WERI-Rb-1 (cell line): ENCODE measurements at places on chromosomes 13 and 19.
A peak's percentile ranks its signal among the peaks of the same experiment; 100 is the strongest.

DNA sequence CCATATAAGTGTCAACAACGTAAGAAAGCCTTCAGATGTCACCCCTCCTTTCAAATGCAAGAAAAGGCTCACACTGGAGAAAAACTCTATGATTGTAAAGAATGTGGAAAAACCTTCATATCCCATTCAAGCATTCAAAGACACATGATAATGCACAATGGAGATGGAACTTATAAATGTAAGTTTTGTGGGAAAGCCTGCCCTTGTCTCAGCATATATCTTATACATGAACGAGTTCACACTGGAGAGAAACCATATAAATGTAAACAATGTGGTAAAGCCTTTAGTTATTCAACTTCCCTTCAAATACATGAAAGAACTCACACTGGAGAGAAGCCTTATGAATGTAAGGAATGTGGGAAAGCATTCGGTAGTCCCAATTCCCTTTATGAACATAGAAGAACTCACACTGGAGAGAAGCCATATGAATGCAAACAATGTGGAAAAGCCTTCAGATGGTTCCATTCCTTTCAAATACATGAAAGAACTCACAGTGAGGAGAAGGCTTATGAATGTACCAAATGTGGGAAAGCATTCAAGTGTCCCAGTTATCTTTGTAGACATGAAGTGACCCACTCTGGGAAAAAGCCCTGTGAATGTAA is 11.1 kb downstream of the ZNF844 start:
- no peak for DNase-seq

- no peak for DNase-seq
Observed at GRCh38 chr13:43611281-43612273, 175.2 kb downstream of the ENOX1 start.

DNA sequence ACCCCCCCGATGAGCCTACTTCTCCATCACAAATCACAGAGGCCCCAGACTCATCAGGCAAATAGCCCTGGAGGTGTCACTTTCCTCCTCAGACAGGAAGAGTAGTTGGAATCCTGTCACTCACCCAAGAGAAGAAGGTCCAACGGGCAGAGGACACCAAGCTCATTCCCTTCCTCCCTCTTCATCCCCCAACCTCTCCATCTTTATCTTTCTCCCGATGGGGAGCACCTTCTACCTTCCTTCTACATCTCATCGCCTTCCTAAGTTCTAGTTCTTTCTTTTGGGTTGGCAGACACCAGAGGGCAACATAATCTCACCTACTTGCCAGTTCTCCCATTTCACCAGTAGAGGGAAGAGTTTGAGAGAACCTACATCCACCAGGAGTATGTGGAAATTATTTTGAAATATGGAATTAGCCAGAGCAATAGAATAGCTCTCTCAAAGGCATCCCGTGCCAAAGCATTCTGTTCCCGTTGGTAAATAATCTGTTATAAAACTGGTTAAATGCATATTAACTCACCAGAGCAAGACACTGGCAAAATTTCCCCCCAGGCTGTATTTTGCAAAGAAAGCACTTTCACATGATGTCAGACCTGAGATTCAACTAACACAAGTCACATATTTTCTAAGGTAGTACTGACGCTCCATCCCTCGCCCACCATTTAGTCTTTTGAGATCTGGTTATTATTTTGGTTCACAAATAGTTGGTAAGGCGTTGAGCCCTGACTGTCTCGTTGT is 55.0 kb downstream of the ZIC5 start:
- peak; percentile 56 for DNase-seq

DNA sequence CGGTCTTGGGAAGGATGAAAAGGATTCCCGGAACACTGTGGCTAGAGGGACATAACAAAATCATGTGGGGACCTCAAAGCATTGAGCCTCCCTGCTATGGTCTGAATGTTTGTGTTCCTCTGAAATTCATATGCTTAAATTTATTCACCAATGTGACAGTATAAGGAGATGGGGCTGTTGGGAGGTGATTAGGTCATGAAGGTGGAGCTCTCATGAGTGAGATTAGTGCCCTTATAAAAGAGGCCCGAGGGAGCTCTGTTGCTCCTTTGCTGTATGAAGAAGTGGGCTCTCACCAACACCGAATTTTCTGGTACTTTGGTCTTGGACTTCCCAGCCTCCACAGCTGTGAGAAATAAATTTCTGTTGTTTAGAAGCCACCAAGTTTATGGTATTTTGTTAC is 26.1 kb upstream of the DGKH start:
- no peak for DNase-seq

DNA sequence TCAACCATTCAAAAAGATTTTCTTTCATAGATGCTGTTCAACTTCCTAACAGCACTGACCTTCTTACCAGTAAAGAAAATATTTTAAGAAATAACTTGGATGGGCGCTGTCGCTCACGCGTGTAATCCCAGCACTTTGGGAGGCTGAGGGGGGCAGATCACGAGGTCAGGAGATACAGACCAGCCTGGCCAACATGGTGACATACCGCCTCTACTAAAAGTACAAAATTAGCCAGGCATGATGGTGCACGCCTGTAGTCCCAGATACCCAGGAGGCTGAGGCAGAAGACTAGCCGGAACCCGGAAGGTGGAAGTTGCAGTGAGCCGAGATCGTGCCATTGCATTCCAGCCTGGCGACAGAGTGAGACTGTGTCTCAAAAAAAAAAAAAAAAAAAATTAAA is 865.7 kb upstream of the SLC10A2 start:
- no peak for DNase-seq

GRCh38 chr13:20938302-20938701 is 35.8 kb upstream of the XPO4 start:
- no peak for DNase-seq

DNA sequence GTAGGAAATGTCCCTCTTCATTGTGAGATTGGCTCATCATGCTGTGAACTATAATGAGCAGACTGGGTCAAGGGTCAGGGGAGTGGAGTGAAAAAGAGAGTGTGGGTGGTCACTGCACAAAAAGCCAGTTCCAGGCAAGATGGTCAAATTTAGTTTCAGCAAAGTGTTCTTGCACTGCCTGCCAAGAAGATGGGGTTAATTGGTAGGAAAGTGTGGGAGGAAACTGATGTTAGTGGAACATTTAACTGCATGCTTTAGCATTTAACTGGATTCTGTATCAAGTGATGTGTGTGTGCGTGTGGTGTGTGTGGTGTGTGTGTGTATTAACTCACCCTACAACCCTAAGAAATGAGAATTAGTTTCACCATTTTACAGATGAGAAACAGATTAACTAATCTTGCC is 131.6 kb downstream of the COG6 start:
- no peak for DNase-seq

DNA sequence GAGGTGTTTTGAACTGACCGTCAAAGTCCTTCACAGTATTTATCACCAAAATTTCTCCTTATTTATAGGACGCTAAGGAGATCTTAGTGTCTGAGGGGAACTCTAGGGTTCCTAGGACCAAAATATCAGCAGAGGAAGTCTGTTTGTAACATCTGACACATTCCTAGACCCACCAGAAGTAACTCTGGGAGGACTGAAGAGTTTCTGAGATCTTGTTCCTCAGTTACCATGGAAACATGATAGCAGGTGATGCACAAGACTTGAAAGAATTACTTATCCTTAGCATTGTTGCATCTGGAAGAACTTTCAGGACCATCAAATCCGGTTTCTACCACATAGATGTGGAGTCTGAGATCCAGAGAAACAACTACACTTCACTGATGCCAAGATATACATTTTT is 164.6 kb downstream of the IER2 start:
- DNase-seq, result no peak

- no peak for DNase-seq
Observed at GRCh38 chr19:17086834-17087233, 11.3 kb downstream of the MYO9B start.

DNA sequence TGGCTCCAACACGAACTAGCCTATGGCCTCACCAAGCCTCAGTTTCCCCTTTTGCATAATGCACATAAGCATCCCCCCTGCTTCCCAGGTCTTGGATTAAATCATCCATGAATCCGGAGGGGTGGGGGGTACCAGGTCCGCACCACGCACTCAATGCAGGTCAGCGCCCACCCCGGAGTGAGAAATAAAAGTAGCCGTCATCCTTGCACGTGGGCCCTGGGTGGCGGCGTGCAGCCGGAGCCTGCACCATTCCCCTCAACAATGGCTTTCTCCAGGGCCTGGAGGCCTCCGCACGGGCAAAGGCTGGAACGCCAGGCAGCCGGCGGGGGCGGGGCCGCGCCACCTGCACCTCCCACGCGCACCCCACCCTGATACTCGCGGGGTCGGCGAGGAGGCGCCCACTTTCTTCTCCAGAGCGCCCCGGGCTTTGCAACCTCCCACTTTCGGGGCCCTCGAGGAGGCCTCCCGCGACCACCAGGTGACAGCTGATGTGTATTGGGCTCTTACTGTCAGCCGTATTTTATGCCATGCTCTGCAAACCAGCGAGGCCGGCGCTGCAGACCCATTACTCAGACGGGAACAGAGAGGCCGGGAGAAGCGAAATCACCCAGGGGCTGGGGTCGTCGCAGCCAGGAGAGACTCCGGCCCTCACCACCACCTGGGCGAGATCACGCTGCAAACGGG is 767 bp upstream of the GADD45B start:
- no peak for DNase-seq

- DNase-seq, result no peak
Observed at GRCh38 chr13:111341886-111342285, 21.4 kb downstream of the TEX29 start.

DNA sequence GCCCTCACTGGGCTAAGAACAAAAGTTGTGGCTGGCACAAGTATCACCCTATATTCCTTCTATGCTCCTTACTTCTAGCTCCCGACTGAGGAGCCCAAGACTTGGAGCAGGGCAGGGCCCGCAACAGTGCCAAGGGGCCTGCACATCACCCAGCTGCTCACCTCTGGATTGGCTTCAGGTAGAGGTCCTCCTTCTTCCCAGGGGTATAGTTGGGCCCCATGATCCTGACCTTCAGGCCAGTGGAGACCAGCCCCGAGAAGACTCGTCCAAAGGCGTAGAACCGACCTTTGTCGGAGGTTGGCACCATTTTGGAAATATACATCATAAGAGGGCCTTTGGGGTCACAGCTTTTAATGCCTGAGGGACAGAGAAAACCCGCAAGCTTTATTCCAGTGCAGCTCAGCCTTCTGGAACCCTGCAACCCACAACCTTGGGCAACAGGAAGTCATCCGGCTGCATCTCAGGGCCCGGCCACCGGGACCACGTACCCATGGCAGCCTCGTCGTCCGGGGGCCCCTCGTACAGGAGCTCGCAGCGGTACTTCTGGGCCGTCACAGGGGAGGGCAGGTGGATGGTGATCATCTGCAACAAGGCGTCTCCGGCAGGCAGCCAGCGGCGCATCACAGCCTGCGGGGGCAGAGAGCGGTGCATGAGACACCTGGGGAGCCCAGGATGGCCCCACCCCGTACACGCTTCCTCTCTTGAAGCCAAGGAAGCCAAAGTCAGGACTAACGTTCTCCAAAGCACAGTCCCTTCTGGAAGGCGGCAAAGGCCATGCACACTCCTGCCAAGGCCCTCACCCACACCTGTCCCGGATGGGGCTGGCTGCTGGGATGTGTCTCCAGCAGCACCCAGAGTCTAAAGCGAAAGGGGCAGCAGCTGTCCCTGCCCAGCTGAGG is 4.7 kb downstream of the EEF2 start:
- no peak for DNase-seq

GRCh38 chr19:45553464-45553863 is 31.1 kb downstream of the OPA3 start:
- no peak for DNase-seq

DNA sequence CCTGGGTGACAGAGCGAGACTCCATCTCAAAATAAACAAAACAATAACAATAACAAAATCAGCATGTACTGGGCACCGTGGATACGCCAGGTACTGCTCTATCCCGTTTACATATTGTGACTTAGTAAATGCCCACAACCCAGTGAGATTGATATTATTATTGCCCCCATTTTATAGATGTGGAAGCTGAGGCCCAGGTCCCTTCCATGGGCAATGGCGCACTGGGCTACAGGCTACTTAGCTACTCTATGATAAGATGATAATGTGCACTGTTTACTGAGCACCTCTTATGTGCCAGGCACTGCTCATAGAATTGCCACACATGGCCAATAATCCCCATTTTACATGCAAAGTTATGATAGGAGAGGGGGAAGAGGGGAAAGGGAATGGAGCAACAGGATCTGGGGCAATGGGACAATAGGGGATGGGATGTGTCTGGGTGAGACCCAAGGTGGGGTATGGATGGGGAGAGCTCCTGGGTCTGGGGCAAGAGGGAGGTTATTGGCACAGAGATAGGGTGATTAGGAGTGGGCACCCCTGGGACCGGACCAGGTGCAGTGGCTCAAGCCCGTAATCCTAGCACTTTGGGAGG is 5.4 kb downstream of the KCNN4 start:
- no peak for DNase-seq

DNA sequence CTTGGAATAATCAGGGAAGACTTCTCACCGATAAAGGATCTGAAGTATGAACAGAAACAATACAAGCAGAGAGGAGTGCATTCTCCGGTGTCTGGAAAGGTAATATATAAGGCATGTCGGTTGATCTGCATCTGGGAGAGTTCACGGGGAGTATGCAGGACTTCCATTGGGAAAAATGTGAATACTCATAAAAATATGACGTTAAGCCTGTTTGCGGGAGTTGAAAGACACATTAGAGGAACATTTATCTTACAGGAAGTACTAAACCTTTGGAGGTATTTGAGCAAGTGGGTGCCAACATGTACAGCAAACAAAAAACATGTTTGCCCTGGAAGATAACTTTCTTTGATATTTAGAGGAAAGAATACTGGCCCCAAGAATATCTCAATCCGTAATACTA is 286.8 kb downstream of the SLITRK6 start:
- no peak for DNase-seq

DNA sequence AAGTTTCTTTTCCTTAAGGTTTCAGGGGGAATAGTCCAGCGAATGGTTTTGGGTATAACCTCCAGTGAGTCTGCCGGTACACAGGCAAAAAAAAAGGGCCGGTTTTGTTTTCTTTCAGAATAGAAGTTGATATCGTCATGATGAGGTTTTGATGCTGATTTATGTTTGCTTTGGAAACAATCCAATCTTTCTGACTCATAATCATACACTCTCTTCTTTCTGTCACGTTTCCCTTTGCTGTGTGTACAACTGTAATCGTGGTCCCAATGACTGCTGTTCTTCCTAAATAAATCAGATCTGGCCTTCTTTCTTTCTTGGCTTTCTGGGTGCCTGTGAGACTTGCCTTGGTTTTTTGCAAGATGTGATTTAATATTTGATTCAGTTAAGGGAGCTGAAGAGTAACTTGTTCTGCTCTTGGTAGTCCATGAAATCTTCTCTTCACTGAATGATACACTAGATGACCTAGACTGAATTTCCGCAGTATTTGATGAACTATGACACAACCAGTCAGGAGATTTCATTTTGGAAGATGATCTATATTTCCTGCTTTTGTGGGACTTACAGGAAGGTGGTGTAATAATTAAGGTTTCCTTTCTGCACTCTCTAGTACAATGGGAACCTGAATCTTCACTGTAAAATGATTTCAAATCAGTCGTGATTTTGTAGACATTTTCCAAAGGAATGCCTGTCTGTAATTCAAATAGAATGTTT is 34.9 kb upstream of the METTL21C start:
- DNase-seq, result no peak

- no peak for DNase-seq
Observed at GRCh38 chr19:8321986-8322637, 816 bp downstream of the RPS28 start.
